ENCODE measurements at places on chromosomes 16 and 17. TPM values are rescaled to one million over a fixed set of nuclear protein-coding genes. Genes with fewer than 3 reads are reported as not detected.

DNA sequence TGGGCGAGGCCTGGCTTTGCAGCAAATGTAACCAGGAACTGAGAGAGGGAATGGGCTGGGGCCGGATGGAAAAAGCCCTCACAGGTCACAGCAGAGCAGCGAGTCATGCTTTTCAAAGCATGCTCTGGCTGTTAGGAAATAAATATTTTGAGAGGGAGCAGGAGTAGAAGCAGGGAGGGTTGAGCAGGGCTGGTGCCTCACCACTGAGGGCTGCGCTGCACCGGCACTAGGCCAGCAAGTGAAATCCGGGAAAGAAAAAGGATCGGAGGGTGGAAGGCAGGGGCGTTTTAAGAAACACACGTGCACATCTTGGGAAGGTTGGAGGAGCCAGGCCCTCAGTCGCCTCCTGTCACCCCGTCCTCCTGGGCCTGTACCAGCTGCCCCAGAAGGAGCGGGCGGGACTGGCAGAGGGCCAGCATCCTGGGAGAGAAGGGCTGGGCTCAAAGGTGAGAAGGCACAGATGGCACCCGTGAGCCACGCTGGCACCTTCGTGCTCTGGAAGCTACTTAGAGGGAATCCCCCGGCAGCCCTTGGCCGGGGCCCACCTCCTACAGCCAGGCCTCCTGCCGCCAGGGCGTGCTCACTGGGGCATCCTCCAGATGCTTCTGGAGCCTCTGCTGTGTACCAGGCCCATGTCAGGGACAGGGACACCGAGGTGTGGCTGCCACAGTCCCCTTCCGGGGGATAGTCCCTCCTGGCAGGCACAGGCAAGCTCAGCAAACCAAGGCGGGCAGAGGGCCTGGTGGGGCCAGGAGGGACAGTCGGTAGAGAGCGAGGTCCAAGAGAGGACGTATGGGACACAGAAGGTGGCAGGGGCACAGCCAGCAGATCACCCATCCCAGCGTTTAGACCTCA, 71.5 kb upstream of the PLCG2 start:
- DNase-seq, result no peak

GRCh38 chr17:27336184-27336583, 42.3 kb downstream of the WSB1 start:
- no peak for DNase-seq

DNA sequence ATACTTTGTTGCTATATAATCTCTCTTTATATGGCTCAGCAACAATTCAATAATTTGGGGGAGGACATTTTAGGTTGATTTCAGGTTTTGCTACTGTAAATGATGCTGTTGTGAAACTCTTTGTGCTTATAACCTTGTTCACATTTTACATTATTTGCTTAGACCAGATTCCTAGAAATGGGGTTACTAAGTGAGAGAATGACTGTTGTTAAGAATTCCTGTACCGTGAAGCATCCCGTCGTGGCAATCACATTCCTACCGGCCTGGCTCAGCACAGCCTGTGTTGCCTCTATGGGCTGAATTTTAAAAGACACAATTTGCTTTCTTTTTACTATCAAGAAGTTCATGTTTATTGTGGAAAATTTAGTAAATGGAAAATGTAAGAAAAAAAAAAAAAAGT, 31.4 kb downstream of the B9D1 start:
- no peak for DNase-seq

- DNase-seq, result no peak
Measured at GRCh38 chr16:26664086-26664485, 402.6 kb upstream of the C16orf82 start.

DNA sequence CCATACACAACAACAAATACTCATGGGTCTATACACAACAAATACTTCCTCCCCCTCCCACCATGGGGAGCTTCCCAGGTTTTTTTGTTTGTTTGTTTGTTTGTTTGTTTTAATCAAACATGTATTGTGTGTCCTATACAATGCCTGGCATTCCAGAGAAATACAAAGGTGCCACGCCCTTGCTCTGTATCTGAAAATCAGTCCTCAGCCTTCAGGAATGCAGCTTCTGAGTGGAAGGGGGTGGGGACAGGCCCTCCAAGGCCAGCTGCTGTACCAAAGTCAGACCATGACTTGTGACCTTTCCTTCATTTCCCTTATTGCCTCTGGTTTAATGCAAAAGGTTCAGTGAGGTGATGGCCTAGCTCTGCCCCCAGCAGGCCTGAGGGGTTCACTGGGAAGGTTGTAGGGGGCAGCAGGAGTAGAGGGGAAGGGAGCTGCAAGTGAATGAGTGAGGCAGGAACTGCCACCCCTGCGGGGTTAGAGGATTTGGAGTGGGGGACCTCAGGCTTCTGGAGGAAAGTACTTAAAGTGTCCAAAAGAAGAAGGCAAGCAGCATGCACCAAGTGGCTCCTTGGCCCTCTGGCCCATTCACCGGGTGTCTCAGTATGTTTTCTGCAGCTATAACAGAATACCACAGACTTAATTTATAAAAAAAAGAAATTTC, 105.2 kb downstream of the CLEC16A start:
- no peak for DNase-seq

- peak; percentile 74 for DNase-seq
Measured at GRCh38 chr16:81140930-81141780, 45.0 kb upstream of the GCSH start.

GRCh38 chr17:68257934-68258333, 10.1 kb downstream of the AMZ2 start:
- DNase-seq, result no peak

DNA sequence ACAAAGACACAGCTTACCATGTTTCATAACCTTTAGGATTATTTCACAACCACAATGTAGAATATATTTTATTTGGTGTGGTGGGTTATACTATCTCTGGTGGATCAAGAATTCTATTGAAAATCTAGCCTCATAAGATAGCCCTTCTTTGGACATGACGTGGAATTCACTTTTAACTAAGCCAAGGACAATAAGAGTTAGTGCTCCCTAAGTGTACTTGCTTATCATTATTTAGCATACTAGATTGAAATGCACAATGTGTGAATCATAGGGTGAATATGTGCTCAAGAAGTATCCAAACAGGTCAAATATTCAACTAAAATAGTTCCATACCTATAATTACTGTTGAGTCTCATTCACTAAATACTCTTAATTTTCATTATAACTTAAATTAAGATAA, 1179.5 kb upstream of the GOT2 start:
- DNase-seq, result no peak

GRCh38 chr17:7882629-7883028, 6.0 kb upstream of the CHD3 start:
- no peak for DNase-seq

- DNase-seq, result peak; percentile 47
Measured at GRCh38 chr17:10197721-10198508, 491 bp downstream of the GAS7 start.

The MAF gene
- 4.6 TPM for total RNA-seq

The SPEM1 gene
- 0.18 TPM for total RNA-seq

The CLDN7 gene
- 131 TPM for total RNA-seq

The CDH11 gene
- 10.1 TPM for total RNA-seq

The NAE1 gene
- 107 TPM for total RNA-seq

The IRX3 gene
- total RNA-seq, result 1.1 TPM

The TNFRSF13B gene
- total RNA-seq, result 0.18 TPM

The NSRP1 gene
- total RNA-seq, result 23.8 TPM

The MYL4 gene
- total RNA-seq, result not detected

The GAS2L2 gene
- 0.15 TPM for total RNA-seq
